ENCODE measurements at places on chromosomes 3 and 15.
A peak's percentile ranks its signal among the peaks of the same experiment; 100 is the strongest.

DNA sequence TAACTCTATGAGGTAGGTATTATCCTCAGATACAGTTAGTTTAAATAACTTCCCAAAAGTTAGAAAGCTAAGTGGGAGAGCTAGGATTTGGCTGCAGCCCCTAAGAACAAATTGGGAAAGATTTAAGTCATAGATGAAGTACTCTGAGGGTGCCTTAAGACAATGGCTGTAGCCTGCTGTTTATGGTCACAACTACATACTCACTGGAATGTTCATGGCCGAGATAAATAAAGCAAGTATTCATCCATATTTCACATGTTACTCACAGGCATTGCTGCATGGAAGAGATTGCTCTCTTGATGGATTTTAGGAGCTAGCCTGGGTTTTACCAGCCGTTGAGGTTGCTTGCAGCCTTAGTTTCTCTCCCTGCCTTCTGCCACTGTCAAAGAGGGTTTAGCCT is 145.0 kb downstream of the CMSS1 start:
- DNase-seq = no peak

GRCh38 chr3:73497646-73498406 is 126.9 kb downstream of the PDZRN3 start:
- no peak for DNase-seq

DNA sequence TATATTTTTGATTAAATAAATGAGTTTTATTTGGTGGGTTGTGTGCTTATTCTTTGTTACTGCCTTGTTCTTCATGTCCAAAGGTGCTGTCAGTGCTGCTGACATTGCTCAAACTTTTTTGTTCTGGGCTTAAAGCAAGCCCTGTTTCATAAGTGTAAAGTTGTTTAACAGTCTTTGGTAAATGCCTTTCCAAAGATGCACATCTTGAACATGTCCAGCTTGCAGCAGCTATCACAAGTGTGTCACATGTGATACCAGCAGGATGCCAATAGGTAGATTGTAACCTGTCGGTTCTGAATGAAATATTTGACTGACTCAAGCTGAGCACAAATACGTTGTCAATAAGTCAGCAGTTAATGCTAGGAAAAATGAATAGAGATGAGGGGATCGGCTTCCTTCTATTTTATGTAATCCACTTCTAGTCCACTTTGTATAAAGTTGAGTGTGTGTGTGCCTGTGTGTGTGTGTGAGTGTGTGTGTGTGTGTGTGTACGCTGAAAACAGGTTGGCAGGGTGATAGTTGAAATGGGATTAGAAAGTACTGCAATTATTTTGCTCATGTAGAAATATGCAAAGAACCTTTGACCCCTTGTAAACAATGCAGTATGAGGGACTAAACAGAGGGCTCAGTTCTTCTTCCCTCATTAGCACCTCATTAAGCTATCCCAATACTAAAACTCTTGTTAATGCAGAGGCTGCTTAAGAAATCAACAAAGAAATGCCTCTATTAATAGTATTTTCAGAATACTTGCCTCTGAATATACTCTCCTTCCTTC is 986.5 kb downstream of the TUSC7 start:
- DNase-seq = no peak

DNA sequence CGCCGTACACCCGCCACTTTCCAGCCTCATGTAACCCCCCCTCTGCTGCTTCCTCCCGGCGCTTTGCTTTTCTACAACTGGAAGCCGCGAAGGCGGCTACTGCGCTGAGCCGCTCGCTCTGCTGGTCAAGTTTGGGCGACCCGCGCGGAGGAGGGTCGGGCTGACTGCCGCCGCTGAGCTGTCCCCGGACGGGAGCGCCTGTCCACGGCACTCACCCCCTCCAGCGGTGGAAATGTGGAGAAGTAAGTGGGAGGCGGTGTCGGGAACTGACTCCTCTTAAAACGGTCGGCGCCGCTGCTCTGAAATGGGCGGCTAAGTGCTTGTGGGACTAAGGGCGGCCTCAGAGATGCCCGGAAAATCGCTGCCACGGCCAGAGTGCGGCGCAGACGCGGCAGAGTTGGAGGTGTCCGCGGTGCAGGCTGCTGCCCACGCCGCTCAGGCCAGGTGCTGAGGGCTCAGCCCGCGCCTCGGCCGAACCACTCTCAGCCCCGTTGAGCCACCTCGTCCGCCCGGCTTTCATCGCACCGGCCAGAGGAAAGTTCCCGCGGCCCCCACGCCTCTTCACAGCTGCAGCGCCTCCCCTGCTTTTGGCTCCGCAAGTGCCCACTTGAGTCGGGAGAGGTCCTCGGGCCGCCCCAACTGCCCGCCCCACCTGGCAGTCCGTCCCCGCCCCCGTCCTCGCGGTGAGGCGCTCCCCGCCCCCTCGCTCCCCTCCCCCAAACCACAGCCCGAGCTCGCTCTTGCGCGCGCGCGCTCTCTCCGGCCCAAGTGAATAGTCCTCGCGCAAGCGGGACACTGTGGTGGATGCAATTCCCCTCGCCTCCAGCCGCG is at the start of gene EPHA6:
EPHA6 (plus strand) TSS at position 775 of the 831 bp plus-strand sequence.
- no peak for DNase-seq

DNA sequence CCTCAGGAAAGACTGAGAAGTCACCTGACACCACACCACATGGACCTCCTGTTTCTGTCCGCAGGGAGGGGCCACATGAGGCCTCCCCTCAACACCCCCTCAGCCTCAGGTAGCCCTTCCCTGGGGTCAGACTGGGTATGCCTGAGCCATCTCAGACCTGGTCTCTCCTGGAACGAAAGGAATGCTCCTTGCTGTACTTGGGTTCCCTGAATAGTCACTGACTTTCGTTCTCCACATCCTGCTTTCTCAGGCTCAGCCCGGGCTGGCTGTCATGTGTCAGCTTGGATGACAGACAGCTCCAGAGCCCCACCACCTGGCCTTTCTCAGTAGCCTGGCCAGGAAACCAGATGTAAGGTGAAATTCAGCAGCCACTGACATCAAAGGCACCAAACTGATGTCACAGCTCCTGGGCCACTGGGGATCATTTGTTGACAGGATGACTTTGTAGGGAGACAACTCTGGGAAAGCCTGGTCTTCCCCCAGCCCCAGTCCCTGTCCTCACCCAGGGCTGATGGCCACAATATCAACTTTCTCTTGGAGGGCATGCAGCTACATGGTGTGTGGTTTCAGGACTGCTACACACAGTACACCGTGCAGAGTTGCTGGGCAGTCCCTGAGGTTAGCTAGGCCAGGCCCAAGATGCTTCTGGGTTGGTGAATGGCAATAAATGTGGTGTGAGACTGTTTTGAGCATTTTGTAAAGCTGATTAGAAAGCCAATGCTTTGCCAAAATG is 141.4 kb upstream of the MRPS22 start:
- DNase-seq = peak; percentile 56

DNA sequence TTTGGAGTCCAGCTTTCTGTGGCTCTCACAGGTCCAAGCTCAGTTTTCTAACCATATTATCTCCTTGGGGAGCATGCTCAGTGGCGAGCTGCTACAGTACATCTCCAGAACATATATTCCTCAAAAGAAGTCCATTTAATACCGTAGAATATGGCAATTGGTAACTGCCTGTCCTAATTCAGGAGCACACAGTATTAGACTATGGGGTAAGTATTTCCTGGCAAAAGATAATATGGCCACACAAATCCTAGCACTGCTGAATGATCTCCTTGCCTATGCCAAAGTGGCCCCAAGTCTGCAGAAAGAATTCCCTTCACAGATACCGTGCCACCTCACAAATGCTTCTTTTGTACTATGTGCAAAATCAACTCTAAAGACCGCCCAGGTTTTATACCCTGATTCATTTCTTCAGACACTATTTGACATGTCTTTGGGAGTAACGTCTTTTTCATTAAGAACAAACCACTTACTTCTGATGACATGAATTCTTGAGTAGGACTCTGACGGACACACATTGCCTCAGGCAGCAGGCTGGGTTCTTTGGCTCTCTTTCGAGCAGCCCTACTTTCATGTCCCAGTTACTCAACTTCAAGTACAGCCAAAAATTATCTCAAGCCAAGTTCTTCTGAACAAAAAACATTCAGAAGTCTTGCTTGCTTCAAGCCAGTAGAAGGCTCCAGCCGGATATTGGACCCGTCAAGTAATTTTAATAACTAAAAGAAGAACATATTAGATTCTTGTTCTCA is 368.3 kb upstream of the DCBLD2 start:
- no peak for DNase-seq

DNA sequence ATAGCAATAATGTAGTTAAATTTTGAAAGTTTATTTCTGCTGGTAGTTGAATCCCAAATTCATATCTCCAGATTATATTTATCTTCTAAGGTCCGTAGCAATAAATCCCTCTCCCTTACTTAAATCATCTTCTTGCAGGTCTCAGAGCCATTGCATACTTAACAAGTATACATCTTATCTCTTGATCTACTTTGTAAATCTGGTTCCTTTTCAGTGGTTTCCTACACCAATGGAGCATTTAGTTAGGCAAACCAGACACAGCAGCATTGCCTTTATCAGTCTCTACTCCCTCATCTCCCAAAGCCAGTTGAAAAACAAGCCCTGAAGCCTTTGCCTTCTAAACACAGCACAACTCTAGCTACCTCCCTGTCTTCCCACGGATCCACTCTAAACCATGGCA is 440.9 kb downstream of the CNTN6 start:
- DNase-seq = no peak

GRCh38 chr3:15708882-15709677 is 88.7 kb downstream of the ANKRD28 start:
- DNase-seq = no peak

DNA sequence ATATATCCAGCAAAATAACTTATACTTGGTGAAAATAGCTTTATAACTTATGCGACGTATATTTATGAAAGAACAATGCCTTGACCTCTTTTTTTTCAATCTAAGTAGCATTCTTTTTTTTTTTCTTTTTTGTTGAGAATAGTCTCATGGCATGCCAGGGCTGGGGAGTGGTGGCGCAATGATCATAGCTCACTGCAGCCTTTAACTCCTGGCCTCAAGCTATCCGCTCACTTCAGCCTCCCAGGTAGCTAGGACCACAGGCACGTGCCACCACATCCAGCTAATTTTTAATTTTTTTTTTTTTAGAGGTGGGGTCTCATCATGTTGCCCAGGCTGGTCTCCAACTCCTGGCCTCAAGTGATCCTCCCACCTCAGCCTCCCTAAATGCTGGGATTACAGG is 43.5 kb downstream of the RAB8B start:
- DNase-seq = no peak

- DNase-seq = no peak
Measured at GRCh38 chr3:187919048-187919447, 173.8 kb upstream of the BCL6 start.

GRCh38 chr3:197463279-197463678 is 92.5 kb downstream of the BDH1 start:
- no peak for DNase-seq

- no peak for DNase-seq
Measured at GRCh38 chr3:197023998-197024651, 5.5 kb downstream of the MELTF start.

DNA sequence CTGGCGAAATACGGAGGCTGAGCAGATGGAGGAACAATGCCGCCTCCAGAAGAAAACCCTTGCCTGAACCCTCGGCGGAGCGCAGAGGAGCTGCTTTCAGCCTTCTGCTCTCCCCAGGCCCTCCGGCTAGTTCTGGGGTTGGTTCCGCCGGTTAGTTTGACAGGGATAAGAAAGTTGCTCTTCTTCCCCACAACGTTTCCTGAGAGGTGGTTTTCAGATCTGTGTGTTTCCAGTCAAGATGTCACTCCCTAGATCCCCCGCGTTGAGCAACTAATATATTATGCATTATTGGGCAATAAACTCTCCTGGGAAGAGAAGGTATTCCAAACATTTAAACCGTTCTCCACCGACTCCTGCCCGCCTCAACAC is 551 bp downstream of the NLGN1 start:
- DNase-seq = peak; percentile 56

DNA sequence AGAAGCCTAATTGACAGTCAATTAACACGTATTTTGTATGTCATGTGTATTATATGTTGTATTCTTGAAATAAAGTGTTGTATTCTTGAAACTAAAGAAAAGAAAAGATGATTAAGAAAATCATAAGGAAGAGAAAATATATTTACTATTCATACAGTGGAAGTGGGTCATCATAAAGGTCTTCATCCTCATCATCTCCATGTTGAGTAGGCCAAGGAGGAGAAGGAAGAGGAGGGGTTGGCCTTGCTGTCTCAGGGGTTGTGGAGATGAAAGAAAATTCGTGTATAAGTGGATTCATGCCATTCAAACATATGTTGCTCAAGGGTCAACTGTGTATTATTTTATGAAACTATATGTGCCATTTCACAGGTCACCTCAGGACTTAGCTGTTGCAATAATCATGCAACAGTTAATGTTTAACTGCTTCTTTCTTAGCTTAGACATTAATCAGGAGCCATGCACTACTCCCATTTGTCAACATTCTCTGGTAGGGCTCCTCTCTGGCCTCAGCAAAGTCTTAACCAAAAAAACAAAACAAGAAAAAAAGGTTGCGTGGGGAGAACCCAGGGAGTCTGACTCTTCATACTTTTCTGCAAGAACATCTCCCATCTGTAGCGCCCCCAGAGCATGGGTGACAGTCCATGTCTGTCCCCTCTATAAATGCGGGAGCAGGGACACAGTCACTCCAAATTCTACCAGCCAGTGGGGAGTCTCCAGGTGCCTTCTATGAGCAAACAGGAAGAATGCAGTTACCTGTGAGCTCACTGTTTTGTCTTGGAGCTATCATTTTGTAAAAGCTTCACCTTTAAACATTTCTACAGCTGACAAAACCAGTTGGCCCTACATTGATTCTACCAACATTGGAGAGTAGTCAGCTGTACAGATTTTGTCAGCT is 19.9 kb upstream of the LRRC2 start:
- no peak for DNase-seq

DNA sequence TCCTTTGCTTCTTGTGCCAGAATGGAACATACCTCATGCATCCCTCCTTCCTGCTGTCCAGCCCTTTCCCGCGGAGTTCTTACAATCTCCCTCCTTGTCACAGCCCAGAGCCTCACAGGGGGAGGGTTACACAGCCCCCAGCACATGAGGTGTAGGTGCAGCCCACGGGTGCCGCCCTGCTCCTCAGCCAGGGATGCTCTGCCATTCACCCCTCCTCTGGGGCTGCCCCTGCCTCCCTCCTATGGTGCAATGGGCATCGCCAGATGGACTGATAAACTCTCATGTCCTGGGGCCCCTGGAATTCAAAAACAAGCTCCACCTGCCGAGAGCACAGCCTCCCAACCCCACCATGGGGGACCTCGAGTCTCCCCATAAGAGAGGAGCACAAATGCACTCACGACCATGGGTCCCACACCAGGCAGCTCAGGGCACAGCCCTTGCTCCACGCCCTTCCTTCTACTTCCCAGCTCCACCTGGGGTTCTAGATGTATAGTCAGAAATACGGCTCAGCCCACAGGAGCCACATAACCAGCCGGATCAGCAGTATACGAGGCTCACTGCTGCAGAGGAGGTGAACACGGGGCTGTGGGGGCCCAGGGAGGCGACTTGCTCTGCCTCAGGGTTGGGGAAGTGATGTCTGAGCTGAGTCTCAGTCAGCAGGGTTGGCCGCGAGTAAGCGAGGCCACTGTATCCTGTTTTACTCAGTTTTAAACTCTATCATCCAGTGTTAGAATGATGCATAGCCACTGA is 269.7 kb upstream of the LYSMD4 start:
- DNase-seq = no peak

- peak; percentile 26 for DNase-seq
Measured at GRCh38 chr3:126472277-126473006, 3.2 kb downstream of the ZXDC start.

GRCh38 chr3:177333533-177334520 is 136.5 kb upstream of the TBL1XR1 start:
- no peak for DNase-seq

Data from hypothalamus (tissue), 51 donors.